ENCODE measurements at places on chromosomes 6 and 20.

GRCh38 chr20:20412750-20413149 is 44.8 kb downstream of the INSM1 start:
- peak; percentile 16 for DNase-seq

DNA sequence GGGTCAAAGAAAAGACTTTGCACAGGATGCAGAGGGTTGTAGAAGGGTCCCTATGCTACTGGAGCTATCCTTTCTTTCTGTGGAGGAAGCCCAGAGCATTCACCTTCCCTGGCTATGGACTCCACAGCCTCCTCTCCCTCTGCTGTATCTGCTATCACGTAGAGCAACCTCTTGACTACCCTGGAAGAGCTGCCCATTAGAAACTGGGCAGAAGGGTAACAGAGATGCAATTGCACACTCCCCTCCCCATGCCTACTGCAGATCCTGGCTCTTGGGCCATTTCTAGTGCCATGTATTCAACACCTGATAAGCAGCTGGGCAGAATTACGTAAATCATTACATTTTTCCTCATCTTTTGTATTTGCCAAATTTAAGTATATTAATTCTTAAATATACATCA is 3.1 kb downstream of the KLHL31 start:
- no peak for DNase-seq

DNA sequence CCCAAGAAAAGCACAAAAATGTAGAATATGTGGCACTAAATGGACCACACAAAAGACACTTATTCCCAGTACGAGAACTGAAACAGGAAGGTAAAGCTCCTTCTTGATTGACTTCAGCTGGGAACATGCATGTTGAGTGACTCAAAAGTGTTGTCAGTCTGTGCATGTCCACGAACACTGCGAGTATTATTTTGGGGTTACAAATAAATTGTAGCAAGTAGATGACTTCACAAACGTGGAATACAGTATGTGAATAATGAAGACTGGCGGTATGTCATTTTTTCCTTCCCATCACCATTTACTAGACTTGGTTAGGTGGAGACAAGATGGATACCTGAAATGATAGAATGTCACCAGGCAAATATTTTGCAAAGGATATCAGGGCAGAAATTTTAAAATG is 45.4 kb downstream of the L3MBTL3 start:
- no peak for DNase-seq

GRCh38 chr20:25321262-25321831 is 69.3 kb downstream of the ABHD12 start:
- no peak for DNase-seq

DNA sequence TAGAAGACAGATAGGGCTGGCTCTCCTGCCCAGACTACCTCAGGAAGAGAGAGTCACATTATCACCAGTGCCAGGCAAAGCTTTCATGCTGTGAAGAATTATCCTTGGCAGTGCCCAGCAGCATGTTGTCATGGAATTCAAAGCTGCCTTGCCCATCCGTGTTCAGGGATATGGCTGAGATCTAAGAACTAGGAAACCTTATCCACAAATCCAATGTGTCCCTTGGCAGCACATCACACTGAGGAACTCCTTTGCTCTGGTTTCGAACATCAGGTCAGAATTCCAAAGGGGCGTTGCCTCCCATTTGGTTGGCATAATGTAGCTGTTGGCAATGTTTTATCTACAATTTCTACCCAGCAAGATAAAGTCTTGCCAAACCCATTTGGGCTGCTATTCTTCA is 52.7 kb downstream of the ADGRF1 start:
- DNase-seq = no peak

GRCh38 chr6:162014069-162014811 is 713.3 kb downstream of the PRKN start:
- DNase-seq = no peak

DNA sequence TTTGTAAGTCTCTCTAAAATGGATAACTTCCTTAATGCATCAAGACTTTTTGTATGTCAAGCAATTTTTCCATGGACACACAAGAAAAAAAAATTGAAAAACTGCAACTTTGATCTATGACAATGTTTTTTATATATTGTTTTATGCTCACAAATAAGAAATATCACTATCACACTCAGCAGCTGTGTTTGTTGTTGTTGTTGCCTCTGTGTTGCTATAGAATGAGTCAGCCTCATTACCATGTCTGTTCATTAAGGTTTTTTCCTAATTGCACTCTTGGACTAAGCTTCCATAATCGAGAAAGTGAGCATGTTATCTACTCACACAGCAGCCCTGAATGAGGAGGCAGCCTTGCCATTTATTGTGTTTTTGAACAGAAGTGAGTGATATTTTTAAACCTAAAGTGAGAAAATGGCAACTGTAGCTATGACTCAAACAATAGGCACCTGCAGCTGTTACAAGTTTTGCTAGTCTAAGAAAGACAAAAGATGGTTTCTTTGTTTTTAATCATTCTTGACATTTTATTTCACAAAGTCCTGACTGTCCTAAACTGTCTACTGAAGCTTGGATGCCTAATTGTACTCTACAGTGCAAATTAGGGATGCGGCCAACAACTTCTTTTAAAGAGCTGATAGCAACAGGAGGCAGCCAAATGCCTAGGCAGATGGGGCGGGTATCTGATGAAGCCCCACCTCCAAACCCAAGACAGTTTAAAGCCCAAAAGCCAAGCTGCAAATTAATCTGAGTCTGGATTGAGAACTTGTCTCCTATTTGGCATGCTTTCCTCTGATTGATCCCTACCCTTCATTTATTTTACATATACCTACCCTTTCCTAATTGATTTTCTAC is 77.9 kb upstream of the DOK5 start:
- DNase-seq = no peak

GRCh38 chr6:134768931-134769330 is 181.0 kb downstream of the ALDH8A1 start:
- DNase-seq = no peak

DNA sequence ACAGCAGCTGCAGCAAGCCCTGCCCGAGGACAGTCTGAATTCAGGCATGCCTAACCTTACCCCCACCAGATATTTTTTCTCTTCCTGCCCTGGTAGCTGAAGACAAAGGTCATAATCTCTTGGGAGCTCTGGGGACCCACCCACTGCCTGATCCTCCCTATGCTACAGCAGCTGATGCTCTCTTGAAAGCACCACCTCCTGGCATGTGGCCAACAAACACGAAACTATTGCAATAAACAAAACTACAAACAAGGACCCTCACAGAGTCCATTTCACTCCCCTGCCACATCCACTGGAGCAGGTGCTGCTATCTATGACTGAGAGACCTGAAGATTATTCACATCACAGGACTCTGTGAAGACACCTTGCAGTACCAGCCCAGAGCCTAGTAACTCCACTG is 238.5 kb upstream of the HS3ST5 start:
- no peak for DNase-seq

GRCh38 chr20:39259010-39259803 is 297.1 kb downstream of the DHX35 start:
- no peak for DNase-seq

- DNase-seq = peak; percentile 79
Measured at GRCh38 chr6:15962449-15962764, 166.5 kb upstream of the MYLIP start.

- no peak for DNase-seq
Measured at GRCh38 chr20:20003031-20003954, 13.9 kb upstream of the NAA20 start.

- no peak for DNase-seq
Measured at GRCh38 chr6:47241742-47242482, 67.8 kb downstream of the TNFRSF21 start.

- DNase-seq = no peak
Measured at GRCh38 chr6:111200350-111201243, 113.3 kb downstream of the SLC16A10 start.

- DNase-seq = peak; percentile 89
Measured at GRCh38 chr6:157461000-157461915, 80.3 kb downstream of the ZDHHC14 start.

DNA sequence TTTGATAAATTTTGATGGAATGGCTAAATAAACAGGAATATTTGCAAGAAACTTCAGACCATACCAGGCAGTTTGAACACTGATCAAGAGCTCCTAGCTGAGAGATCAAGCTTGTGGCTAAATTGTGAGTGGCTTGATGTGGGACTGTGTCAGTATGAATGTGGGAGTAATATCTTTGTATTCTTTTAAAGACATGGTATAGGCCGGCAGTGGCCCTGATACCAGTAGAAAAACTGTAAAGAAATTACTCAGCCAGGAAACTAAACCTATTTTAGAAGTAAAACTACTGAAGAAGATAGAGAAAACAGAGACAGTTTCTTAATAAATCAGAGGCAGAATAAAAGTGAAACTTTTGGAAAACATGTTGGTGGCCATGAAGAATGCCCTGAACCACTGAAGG is 608.4 kb upstream of the SYNCRIP start:
- peak; percentile 15 for DNase-seq

GRCh38 chr20:39112178-39112743 is 150.1 kb downstream of the DHX35 start:
- DNase-seq = peak; percentile 38

DNA sequence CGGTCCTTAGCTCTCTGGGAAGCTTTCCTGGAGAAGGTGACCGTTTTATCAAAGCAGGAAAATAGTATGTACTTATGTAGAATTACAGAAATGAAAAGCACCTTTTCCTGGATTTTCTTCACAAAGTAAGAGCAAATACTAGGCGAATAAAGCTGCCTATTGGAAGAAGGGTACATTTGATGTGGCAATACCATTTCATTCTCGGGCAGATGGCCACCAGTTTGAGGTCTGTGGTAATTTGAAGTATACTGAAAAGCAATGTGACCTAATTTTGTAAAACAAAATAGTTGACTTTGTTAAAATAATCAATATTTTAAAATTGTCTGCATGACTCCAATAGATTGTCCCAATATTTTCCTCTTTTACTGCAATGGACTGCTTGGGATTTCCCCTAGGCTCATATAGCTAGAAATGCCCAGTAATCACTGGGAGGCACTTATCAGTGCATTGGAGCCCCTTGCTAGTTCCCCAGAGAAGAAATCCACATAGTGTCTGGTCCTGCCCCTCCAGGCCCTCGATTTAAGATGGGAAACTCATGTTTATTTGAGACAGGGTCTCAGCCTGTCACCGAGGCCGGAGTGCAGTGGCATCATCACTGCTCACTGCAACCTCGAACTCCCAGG is 7.4 kb upstream of the UTRN start:
- no peak for DNase-seq

- DNase-seq = peak; percentile 37
Measured at GRCh38 chr6:125802943-125803377, 12.2 kb downstream of the NCOA7 start.

DNA sequence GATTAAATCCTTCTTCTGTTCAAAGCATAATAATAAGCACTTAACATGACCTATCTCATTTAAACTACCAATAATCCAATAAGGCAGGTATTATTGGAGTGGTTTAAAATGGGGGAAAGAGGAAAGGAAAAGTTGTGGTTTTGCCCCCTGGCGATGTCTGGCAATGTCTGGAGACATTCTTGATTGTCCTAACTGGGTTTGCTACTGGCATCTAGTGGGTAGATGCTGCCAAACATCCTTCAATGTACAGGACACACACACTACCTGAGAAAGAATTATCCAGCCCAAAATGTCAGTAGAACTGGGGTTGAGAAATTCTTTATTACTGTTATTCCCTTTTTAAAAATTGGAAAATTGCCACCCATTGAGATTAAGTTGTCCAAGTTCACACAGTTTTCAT is 25.2 kb upstream of the SRSF6 start:
- DNase-seq = no peak

DNA sequence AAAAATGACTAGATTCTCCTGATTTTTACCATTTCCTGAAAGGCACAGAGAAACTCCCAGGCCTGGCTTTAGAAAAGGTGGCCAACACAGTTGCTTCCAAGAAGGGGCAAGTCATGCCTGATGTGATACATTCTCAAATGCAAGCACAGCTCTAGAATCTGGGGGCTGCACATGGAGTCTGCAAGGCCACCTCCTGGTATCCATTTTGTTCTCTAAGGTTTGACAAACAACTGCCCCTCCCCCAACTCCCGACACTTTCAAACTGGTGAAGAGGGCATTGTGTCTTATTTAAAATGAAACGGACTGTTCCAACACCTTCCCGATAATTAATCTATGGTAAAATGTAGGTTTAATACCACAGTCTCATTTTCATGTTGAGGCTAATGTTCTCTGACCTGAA is 220.2 kb upstream of the CEP162 start:
- no peak for DNase-seq

DNA sequence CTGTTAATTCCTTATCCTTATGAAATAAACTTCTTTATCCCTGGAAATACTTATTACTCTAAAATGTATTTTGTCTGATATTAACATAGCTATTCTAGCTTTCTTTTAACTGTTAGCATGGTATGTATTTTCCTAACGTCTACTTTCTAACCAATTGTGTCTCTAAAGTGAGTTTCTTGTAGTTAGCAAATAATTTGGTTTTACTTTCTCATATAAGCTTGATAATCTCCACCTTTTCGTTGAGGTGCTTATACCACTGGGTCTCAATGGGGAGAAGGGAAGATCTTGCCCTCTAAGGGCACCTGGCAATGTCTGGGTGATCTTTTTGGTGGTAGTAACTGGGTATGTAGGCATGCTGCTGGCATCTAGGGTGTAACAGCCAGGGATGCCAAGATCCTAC is 25.7 kb downstream of the ZNF334 start:
- DNase-seq = no peak

- no peak for DNase-seq
Measured at GRCh38 chr6:38567436-38567835, 72.3 kb downstream of the BTBD9 start.

- no peak for DNase-seq
Measured at GRCh38 chr20:6654513-6655252, 112.8 kb upstream of the BMP2 start.

DNA sequence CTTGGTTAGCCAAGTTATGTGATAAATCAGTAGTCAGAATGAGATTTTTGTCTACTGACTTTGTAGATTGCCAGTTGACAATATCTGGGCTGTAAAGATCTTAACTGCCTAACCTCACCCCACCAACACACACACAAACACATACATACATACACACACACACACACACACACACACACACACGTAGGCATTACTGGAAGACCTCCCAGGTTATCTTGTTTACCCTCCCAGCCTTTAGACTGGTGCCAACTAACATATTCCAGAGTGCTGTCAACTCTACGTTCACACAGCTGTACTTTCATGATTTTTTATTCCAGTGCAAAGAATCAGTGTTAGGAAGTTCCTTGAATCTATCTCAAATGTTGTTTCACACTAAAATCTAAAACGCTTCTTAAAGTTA is 38.9 kb downstream of the BMP5 start:
- no peak for DNase-seq

GRCh38 chr20:48295966-48296421 is 510.7 kb upstream of the SULF2 start:
- DNase-seq = no peak
